HT1080 (cell line): ENCODE measurements at places on chromosomes 12 and 14. TPM values are rescaled to one million over a fixed set of nuclear protein-coding genes. Genes with fewer than 3 reads are reported as not detected.

PLEKHD1 gene
- total RNA-seq, result not detected in 2 replicates

NELL2 gene
- total RNA-seq, result 0.20 and 0.95 TPM in 2 replicates

AKAP3 gene
- 0.40 and 0.56 TPM in 2 replicates for total RNA-seq

VWF gene
- not detected in 2 replicates for total RNA-seq

DAZAP2 gene
- 114 and 197 TPM in 2 replicates for total RNA-seq

COX8C gene
- not detected in 2 replicates for total RNA-seq

GPX2 gene
- not detected in 2 replicates for total RNA-seq

LMNTD1 gene
- total RNA-seq, result not detected in 2 replicates

DHH gene
- total RNA-seq, result not detected in 2 replicates

RTL1 gene
- 0.07 and 0.16 TPM in 2 replicates for total RNA-seq

PLEKHG7 gene
- not detected in 2 replicates for total RNA-seq

TMCC3 gene
- total RNA-seq, result 5.2 TPM in 2 replicates

LRIG3 gene
- 9.5 TPM in 2 replicates for total RNA-seq

RNASE2 gene
- not detected in 2 replicates for total RNA-seq

KRT82 gene
- not detected in 2 replicates for total RNA-seq

PLBD1 gene
- not detected in 2 replicates for total RNA-seq

TAS2R31 gene
- 0.29 and 0.40 TPM in 2 replicates for total RNA-seq

MGAT4C gene
- total RNA-seq, result not detected in 2 replicates

HPD gene
- total RNA-seq, result 0.47 TPM in 1 of 2 replicates, not detected in the other

YEATS4 gene
- 47.5 and 70.0 TPM in 2 replicates for total RNA-seq

RNASE8 gene
- not detected in 2 replicates for total RNA-seq

POLE2 gene
- 16.8 and 19.0 TPM in 2 replicates for total RNA-seq

RHOJ gene
- 0.50 and 1.5 TPM in 2 replicates for total RNA-seq

KRT1 gene
- total RNA-seq, result not detected in 2 replicates
